ENCODE measurements at places on chromosomes 3 and 15.

- DNase-seq, result no peak
These were observed 46.5 kb upstream of the PDE8A start for GRCh38 chr15:84934942-84935729.

DNA sequence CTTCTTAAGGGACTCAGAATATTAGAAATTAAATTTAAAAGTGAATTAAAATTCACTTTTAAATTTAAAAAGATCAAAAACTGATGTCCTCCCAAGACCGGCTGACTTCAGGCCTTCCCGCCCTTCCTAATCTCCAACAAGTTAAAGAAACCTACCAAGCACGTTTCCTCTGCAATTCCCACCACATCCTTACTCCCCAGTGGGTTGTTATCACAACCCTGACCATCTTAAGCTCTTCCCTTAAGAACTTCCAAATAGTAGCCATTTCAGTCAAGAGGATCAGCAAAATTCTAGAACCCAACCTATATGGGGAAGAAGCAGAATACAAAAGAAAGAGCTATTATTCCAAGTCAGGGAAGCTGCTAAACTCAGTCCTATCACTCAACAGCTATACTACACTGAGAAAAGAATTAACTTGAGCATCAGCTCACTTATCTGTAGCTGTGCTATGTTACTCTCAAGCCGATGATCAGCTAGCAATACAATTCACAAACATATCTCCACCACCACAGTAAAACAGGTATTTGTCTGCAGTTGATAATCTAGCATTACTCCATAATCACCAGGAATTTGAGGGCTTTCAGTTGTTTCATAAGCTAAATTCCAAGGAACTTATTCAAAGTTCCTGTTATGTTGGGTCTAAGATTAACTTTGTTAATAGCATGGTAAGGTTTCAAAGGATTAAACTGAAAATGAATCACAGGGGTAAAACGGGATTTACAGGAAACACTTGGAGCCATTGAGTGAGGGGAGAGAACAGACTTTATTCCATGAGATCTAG lies 14.3 kb downstream of the ABCC5 start:
- no peak for DNase-seq

DNA sequence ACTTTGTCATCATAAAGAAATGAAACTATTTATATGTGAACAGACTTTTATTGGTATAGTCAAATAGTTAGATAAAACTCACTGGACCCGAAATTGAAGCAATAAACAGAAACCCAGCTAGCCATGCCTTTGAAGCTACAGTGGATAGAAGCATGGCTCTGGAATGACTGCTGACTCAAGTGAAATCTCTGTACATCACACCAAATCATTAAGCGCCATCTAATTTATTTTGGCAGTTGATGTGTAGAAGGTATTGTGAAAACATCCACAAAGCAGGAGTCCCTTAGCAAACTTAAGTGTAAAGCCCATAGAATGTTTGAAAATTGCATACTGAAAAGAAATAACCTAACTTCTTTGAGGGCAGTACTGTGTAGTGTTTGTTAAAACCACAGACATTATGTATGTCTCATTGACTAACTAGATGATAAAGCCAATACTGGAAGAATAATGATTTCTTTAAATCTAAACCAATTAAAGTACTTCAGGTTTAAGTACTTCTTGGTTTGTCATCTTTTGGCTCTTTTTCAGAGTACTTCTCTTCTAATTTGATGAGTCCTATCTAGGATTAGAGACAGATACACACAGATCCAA lies 42.8 kb upstream of the FBXL22 start:
- DNase-seq, result no peak

- no peak for DNase-seq
These were observed 66.4 kb upstream of the TJP1 start for GRCh38 chr15:29888646-29889045.

DNA sequence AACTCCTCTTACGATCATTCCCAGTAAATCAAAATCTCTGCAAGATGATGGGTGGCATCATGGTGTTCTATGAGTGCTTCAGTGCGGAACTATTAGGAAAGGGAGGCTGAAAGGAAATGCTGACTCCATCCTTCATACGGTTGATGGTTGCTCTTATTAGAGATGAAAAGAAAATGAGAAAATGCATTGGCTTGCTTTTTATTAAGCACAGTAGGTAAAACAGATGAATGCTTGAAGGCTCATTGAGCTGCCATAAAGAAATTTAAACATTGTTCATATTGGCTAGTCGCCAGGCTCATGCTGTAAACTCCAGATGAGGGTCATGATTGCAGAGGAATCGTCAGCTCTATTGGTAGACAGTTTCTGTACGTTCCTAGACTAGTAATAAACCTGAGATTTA lies 115.8 kb downstream of the EPHA3 start:
- DNase-seq, result peak; percentile 54

- DNase-seq, result no peak
These were observed 306.9 kb downstream of the MCTP2 start for GRCh38 chr15:94538280-94538679.

DNA sequence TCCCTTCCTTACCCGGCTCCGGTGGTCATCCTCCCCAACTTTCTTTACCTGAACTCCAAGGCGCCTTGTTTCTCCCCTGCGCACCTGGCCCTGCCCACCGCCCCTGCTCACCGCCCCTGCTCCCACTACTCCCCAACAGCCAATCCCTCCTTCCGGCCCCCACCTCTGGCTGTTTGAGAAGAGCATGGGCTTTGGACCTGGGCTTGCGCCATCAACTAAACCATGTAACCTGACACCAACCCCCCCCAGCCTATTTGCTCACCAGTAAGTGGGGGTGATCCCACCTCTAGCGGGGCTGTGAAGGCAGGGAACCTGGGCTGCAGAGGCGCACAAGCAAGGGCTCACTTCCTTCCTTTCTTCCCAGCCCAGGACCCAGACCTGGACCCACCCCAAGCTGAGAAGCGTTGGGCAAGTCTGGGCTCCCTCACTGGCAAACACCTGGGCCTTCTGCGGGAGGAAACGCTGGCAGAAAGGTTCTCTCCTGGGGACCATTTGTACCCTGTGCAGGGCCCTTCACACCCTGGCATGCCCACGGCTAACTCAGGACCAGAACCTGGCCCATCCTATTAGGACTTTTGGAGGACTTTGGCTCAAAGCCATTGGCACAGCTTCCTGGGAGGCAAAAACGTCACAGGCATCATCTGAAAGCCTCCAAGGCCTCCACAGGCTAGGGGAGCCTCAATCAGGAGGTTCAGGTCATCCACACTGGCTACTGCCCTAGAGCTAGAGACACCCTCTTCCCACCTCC lies at the start of gene PLXNB1:
PLXNB1 (minus strand) TSS at position 127 of the 748 bp plus-strand sequence. CDS start 5,475 bp downstream, outside the sequence.
- peak; percentile 79 for DNase-seq

DNA sequence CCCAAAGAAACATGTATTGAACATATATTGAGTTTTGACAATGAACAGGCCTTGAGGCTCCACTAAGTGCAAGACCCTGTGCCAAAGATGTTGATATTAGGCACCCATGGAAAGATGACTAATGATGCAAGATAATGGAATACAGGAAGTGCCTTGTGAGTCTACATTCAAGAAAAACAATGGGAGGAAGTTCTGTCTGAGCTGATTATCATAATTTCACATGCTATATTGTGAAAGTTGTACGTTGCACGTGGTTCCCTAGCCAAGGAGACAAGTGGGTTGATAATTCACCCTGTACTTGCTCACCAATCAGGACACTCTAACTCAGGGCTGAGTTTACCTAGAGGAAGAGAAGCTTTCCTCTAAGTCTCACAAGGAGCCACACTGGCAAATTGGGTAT lies 186.9 kb upstream of the STAC start:
- DNase-seq, result no peak

DNA sequence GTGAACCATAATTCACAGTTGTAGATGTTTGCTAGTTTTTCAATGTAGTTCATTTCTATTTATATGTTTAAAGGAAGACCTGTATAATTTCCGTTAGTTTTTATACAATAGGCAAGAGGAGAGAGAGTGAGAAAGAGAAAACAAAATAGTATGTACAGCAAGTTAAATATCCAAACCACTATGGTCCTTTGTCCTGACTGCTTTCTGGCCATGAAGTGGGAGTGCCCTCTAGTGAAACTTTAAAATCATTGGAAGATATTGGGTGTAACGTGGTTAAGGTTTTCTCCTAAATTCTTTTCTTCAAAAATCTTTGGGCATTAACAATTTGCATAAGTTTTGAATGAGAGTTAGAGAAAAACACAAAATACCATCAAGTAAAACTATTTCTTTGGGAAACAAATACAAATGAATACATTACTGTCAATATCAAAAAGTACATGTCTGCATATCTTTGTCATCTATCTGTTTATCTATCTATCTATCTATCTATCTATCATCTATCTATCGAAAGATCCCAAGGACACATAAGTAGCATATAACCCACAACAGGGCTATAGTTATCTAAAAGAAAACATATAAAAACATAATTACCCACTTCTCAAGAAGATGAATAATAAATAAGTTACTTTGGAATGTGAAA lies 534.6 kb upstream of the ATP11B start:
- peak; percentile 82 for DNase-seq

- no peak for DNase-seq
These were observed 31.6 kb downstream of the TIPARP start for GRCh38 chr3:156705761-156706616.

- peak; percentile 56 for DNase-seq
These were observed 38.9 kb downstream of the RYK start for GRCh38 chr3:134211797-134212196.

GRCh38 chr3:115165266-115165665 lies 18.2 kb upstream of the ZBTB20 start:
- DNase-seq, result no peak
